ENCODE measurements at places on chromosomes 4 and X. TPM values are rescaled to one million over a fixed set of nuclear protein-coding genes. Genes with fewer than 3 reads are reported as not detected.
A peak's percentile ranks its signal among the peaks of the same experiment; 100 is the strongest.

DNA sequence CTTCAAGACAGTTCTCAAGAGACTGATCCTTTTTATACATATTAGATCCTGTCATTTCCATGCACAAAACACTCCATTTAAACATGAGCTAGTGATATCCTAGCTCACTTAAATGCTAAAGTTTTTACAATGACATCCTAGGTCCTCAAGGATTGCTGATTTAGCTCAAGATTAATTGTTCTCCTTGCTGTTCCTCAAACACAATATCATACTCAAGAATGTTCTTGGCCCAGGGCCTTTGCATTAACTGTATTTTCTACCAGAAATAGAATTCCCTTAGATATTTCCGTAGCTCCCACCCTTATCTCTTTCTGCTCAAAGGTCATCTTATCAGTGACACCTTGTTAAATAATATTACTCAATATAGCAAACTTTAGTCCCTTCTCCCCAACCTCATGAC is 270.1 kb downstream of the GALNTL6 start:
- DNase-seq, result no peak

DNA sequence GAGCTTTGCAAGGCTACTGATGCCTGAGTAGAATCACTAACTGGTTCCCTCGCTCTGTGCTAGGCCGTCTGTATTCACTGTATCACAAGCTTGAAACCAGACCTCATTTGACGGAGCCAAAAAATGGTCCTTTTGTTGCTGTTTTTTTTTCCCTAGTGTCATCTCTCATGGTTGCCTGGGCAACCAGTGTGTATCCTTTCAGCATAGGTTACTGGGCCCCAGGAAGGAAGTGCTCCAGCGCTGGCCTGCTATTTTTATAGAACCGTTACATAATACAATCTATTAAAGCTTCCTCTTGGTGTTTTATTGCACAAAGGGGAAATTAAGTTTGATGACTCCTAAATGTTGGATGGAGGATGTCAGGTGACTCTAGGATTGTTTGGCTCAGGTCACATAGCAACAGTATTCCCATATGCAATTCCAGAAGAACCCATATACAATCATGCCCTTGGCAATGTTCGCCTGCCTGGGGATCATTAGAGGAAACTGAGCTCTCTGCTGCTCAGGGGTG is 220.4 kb downstream of the SPRY1 start:
- DNase-seq, result peak; percentile 93

DNA sequence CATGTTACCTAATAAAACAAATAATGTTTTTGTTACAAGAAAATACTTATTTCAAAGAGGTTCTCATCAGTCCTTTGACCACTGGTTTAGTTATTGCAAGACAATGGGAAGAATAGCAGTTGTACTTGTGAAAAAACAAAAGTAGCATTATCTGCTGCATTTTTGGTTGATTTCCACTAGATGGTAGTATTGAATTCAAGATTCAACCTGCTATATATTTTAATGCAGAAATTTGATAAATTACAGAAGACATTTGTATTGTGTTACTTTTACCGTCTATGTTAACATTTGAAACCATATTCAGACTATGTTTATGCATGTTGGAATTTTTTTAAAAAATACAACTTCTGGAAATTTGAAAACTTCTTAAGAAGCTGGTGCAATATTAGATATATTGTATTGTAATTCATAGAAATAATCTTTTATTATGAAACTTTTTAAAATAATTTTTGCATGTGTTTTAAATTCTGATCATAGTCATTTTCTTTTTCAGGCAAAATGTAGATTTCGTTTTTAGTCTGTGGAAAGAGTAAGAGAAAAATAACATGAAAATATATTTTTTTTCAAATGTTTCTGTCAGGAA is 56.4 kb downstream of the SPCS3 start:
- peak; percentile 15 for DNase-seq

- DNase-seq, result no peak
Observed at GRCh38 chrX:67568769-67569168, 24.9 kb downstream of the AR start.

DNA sequence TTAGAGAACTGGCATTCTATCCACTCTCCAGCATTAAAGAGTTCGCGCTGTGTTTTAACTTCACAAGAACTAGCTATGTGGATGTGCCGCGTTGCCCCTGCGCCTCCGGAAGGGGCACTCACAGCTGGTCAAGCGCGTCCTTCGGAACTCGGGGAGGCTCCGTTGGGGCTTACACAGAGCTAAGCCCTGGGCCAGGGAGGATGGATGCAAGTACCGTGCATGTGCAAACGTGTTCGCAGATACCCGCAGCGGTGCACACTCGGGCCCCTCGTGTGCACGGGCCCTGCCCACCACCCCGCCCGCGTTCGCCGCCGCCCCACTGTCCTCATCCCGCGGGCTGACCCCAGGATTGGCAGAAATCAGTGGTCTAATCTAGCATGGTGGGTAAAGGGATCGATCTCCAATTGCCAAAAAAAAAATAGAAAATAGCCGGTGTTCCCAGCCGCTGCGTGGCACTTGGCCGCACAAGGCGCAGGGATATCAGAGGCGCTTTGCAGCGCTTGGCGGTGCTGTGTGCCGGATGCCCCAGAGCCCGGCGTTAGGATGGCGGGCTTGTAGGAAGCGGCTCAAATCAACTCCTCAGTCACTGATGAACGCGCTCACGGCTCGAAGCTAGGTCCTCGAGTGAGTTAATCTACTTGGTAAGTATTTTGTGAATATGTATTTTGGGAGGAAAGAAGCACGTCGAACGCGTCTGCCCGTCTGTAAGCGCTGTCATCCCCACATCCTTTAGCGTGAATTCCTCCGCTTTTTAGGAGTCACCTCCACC is 989 bp upstream of the PCDH10 start:
- DNase-seq, result peak; percentile 57

DNA sequence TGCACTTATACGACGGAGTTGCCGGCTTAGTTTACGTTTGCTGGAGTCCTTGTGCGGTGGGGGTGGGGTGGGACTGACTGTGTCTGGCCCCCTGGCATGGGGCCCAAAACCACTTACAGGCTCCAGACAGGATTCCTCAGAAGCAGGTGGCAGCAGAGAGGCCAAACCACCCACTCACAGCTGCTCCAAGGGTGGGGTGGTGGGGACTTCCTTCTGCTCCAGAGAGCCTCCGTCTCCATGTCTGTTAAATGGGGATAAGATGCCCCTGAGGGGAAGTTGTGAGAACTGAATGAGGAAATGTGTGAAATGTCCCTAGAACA is 36.7 kb downstream of the PSAPL1 start:
- DNase-seq, result peak; percentile 97

GRCh38 chrX:72054779-72055489 is 76.8 kb downstream of the RTL5 start:
- DNase-seq, result no peak

DNA sequence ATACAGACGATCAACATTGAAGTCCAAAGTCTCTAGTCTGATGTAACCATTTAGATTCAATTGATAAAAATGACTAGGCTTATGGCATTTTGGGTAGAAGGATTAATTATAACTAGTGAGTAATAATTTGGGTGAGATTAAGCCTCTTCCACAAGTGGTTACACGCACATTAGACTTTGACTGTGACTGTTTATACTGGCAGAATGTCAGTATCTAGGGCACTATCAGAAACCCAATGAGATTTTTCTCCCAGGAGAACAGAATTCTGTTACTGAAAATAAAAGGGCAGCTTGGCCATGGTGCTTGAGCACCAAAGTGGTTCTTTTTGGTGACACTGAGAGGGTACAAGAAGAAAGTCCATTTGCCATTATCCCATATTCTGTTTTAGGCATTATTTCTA is 3.3 kb downstream of the PLS3 start:
- DNase-seq, result no peak

DNA sequence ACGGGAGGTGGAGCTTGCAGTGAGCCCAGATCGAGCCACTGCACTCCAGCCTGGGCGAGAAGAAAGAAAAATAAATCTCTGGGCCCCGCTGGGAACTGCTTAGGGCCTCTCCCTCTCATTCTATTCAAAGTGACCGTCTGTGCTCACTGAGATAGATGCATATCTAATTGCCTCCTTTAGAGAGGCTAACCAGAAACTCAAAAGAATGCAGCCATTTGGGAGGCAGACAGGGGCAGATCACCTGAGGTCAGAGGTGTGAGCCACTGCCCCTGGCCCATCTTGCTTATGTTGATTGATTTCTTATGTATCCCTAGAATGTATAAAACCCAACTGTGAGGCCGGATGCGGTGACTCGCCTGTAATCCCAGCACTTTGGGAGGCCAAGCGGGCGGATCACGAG is 6.2 kb upstream of the CSF2RA start:
- DNase-seq, result no peak

DNA sequence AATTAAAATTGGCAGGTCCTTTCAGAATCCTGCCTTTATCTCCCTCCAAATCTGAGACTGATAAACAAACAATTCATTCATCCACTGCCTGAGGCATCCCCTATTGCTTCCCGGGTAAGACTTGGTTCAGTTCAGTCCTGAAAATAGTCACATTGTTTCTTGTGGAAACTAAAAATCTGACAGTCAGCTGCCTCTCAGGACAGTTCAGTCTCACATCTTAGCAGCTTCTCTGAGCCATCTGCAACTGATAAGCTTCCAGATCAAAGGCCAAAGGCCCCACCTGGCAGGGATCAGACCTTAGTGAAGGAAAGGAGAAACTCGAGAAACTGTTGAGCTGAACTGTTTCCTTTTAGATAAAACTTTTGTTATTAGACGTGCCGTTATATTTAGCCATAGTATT is 264.5 kb downstream of the IL15 start:
- no peak for DNase-seq

GRCh38 chrX:24259544-24260240 is 54.2 kb downstream of the SUPT20HL2 start:
- peak; percentile 76 for DNase-seq

GRCh38 chr4:120314969-120315368 is 248.3 kb upstream of the MAD2L1 start:
- DNase-seq, result no peak

DNA sequence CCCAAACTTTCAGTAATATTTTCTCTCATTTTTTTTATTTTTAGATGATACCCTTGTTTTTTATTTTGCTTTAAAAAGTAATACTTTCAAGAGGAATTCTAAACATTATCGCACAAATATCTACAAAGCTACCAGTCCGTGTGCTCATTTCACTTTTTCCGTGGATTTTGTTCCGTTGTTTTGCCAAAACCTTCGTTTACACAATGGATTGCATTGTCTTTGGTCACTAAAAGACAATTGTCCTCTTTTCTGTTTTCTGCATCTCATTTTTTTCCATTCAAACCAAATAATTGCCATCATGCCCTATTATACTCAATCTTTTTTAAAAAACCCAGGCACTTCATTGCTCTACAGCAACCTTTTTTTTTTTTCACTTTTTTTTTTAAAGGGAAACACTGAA is 214.9 kb downstream of the CXXC4 start:
- no peak for DNase-seq

- peak; percentile 85 for DNase-seq
Observed at GRCh38 chr4:23889814-23890341, at the start of gene PPARGC1A. Gene PPARGC1A, minus strand, starts transcription at chr4:23890047. Its CDS starts 90 bp downstream, at chr4:23889957.

DNA sequence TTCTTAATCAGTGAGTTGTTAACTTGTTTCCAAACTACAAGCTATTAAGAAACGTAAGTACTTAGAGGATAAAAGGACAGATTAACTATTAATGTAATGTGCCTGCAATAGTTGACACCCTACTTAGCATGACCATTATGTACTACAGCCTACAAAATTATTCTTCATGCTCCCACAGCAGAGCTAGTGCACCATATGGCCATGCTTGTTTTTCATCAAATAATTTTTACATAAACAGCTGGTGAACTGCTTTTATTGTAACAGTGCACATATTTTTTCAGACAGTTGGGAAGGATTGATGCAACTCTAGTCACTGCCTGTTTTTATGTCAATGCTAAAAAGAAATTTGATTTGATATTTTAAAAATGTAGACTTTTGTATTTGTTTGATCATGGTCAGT is 10.2 kb upstream of the MAGEB10 start:
- no peak for DNase-seq

DNA sequence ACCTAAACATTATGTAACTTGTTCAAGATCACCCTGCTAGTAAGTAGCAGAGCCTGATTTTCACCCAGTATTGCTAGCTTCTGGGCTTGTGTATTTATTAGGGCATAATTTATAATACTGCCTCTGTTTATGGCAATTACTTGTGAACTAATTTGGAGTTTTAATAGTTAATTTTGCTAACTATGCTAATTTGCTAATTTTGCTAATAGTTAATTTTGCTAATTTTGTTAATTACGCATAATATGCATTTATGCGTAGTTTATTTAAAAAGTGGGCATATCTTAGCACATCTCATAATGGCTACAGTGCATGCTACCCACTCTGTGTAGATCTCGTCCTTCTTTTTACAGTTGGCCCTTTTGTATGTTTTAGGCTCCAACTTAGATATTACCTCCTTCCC is 898.1 kb upstream of the EPHA5 start:
- DNase-seq, result no peak

GRCh38 chr4:75432683-75433082 is 81.5 kb downstream of the RCHY1 start:
- no peak for DNase-seq

GRCh38 chr4:159010563-159011260 is 92.2 kb upstream of the RAPGEF2 start:
- DNase-seq, result peak; percentile 62

GRCh38 chrX:41045960-41046567 is 39.2 kb upstream of the USP9X start:
- peak; percentile 52 for DNase-seq

- no peak for DNase-seq
Observed at GRCh38 chr4:13208558-13209193, 275.5 kb downstream of the RAB28 start.

DNA sequence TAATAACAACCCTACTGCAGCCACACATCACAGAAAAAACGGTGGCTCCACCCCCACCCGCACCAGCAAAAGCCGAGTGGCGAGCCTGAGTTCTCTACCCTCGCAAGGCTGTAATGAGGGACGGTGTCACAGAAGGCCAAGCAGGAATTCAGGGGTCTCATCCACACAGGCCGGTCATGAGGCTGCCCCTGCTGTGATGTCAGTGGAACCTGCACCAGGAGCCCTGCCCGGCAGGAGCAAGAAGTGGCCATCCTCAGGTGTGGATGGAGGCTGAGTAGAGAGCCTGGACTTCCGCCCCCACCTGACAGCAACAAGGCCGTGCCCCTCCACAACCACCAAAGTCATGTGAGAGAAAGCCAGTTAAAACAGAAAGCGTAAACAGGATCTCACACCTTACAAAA is 20.6 kb downstream of the LYAR start:
- no peak for DNase-seq

- DNase-seq, result peak; percentile 65
Observed at GRCh38 chr4:153222707-153223426, 18.6 kb downstream of the TRIM2 start.

GRCh38 chrX:44943007-44943406 is 70.0 kb downstream of the KDM6A start:
- no peak for DNase-seq

- peak; percentile 90 for DNase-seq
Observed at GRCh38 chr4:84503495-84504437, 4.7 kb upstream of the NKX6-1 start.

NUP62CL gene
- total RNA-seq, result 1.1 TPM

RHOXF1 gene
- total RNA-seq, result not detected

SPIN2A gene
- total RNA-seq, result 0.41 TPM

VEGFC gene
- 8.7 TPM for total RNA-seq

HSD17B10 gene
- total RNA-seq, result 43.4 TPM

TRPC5OS gene
- 0.21 TPM for total RNA-seq

PPP2R2C gene
- 8.8 TPM for total RNA-seq

ABLIM2 gene
- total RNA-seq, result 44.2 TPM

POU4F2 gene
- total RNA-seq, result not detected

USP26 gene
- total RNA-seq, result not detected
